NCI-H2081 treated with DMSO at 0.1 percent for 48 hours (cell line): ENCODE measurements at places on chromosomes 2 and 18.
A peak's percentile ranks its signal among the peaks of the same experiment; 100 is the strongest.

DNA sequence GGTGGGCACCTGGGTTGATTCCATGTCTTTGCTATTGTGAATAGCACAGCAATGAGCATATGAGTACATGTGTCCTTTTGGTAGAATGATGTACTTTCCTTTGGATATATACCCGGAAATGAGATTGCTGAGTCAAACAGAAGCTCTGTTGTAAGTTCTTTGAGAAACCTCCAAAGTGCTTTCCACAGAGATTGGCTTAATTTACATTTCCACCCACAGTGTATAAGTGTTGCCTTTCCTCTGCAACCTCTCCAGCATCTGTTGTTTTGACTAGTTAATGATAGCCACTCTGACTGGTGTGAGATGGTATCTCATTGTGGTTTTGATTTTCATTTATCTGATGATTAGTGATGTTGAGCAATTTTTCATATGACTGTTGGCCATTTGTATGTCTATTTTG is 194.8 kb downstream of the ZNF804A start:
- no peak for DNase-seq

DNA sequence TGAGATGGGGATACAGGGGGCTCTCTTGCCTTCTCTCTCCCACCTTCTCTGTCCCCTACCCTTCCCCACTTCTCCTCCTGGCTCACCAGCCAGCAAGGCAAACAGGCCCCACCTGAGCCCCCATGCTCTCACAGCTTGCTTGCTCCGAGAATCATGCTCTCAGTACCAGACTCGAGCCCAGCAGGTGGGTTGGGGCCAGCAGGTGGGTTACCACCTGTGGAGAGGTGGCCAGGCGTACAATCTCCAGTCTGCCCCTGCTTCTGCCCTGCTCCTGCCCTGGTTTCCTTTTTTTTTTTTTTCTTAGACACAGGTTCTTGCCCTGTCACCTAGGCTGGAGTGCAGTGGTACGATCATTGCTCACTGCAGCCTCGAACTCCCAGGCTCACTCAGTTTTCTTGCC is 214.5 kb downstream of the SH3RF3 start:
- DNase-seq = no peak

- no peak for DNase-seq
Measured at GRCh38 chr18:62198259-62198658, 11.2 kb downstream of the RELCH start.

GRCh38 chr2:134988994-134989605 is 58.1 kb downstream of the MAP3K19 start:
- DNase-seq = peak; percentile 21

DNA sequence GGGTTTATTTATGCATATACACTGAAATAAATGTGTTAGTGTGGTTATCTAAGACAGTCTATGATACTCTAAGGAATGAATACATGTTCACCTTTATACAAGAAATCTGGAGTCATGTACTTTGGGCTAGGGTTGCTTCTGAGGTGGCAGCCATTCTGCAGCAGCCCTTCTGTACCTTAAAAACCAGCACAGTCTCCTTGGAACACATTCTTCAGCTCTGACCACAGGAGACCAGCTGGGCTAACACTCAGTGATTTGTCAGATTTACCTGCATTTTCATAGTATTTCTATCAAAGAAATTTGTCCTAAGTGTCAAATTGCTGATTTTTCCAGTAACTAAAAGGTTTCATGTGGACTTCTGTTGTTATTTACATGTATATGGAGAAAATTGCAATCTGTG is 167.7 kb downstream of the CAMKMT start:
- DNase-seq = no peak

DNA sequence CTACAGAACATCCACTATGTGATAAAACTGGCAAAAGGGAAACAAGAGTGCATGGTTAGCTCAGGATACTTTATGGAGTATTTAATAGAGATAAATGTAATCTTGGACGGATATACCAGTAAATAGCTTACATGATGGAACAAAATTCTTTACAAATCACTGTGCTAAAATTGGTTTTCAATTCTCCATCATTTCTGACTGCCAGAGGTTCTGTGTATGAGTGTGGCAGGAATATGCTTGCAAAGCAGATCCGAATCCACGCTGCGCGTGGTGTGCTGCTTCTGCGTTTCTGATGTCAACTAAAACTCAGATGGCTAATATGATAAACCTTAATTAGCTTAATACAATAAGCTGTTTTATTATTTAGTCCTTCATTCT is 2.1 kb downstream of the ZNF532 start:
- DNase-seq = no peak

DNA sequence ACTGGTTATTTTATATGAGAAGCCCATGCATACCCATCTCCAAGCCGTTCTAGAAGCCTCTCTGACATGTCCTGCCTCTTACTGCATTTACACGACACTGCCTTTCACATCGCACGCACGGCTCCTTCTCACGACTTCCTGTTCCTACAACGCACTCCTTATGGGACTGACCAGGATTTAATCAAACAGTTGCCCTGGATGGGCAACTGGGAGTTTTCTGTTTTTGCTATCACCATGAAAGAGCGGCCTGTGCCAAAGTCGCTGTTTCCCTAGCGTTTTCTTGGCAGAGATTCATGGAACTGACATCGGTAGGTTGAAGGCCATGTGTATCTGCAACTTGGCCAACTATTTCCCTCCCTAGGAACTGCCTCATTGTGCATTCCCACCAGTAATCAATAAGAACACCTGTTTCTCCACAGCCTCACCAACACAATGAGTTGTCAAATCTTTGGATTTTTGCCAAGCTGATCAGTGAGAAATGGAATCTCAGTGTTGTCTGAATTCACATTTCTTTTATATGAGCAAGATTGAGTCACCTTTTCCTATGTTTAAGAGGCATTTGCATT is 97.2 kb upstream of the OTOS start:
- no peak for DNase-seq

DNA sequence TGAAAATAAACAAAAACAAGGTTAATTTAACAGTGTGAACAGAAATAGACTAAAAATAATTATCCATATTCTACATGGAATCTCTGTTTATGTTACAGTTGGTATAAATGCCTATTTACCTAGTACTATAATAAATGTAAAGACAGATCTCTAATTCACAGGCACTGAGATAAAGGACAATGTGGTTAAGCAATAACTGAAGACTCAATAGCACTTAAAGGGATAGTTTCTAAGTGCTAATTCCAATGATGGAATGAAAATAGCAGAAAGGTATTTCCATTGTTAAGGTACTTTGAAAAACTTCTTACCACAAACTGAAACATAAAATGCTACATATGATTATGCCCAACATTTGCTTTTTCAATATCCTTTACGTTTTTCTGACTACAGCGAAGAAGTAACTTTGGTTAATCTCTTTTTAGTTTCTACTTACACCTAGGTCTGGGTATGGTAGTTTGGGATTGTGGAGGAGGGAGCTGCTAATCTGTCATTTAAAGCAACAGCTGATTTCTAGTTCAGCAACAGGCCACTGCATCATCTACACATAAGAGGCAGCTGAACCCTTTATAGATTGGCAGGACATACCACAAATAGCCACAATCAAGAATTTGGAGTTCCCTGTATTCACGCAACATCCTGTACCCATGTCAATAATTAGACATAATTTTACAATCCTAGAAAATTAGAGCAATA is 27.2 kb downstream of the MAP4K3 start:
- DNase-seq = no peak

DNA sequence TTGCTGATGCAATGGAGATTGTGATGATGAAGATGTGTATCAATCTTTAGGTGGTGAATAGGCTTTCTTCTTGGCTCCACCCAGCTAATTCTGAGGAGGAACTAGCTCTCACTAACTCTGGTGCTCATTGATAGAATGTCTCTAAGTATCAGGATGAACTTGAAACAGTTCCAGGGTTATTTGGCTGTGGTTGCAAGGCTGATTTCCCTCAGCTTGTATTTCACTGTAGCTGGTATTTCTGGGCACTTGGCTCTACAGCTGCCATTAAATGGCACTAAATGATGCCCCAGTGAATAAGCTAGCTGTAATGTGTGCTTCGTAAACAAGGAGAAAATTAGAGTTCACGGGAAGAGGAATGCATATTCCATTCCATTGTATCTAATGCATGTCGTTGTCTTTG is 241.2 kb downstream of the RPIA start:
- no peak for DNase-seq

GRCh38 chr2:287911-288757 is at the start of gene ALKAL2:
Gene ALKAL2, minus strand, starts transcription at chr2:288091. Its CDS starts 256 bp downstream, at chr2:287835.
- DNase-seq = no peak
